Caco-2 (cell line): ENCODE measurements at places on chromosomes 3 and 15.

DNA sequence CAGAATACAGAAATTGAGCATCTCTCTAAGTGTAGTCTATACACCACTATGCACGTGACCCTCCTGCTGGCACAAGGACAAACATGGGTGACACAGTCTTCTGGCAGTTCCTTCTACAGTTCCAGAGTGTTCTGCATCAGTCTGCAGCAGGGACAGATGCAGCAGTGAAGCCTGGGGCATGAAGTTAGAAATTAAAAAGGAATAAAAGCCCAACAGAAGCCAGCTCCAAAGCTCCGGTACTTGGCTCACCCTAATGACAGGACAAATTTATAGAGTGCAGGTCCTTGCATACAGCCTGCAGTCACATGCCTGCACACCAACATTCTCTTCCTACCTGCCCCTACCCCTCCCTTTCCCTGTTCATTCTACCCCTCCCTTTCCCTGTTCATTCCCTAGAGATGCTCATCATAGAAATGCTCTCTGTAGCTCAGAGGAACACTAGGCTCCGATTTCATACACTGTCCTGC is 15.0 kb downstream of the UACA start:
- H3K27me3 ChIP-seq: no peaks in the 10 kb centered on the region
- no peak overlapping the region for H3K27ac ChIP-seq
- no peak overlapping the region for H3K4me3 ChIP-seq
- H3K4me1 ChIP-seq: peaks cover 17% of the 10 kb centered on the region

DNA sequence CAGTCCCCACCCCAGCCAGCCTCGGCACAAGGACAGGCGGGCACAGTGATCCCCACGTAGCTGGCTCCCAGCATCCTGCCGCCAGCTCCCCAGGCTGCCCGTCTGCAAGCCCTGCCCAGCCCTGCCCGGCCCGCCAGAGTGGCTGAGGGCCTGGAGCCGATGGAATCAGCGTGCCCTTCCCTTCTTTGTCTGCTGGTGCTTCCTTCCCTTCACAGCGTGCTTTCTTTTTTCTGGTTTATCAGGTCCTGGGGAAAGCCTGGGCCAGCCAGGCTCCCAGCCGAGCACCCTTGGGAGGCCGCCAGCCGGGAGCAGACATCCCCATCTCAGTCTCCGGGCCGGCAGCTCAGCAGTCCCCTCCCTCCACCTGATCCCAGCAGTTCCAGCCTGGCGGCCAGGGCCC is 54.7 kb upstream of the SMAD6 start:
- no peak overlapping the region for H3K4me3 ChIP-seq
- H3K27ac ChIP-seq: no peak overlapping the region
- no peaks in the 10 kb centered on the region for H3K36me3 ChIP-seq
- H3K27me3 ChIP-seq: no peaks in the 10 kb centered on the region
- no peak for DNase-seq
- H3K4me1 ChIP-seq: peaks cover 26% of the 10 kb centered on the region

GRCh38 chr3:116291141-116291540 is 154.1 kb downstream of the LSAMP start:
- H3K36me3 ChIP-seq: no peaks in the 10 kb centered on the region
- no peak for DNase-seq
- no peak overlapping the region for H3K27ac ChIP-seq
- H3K4me1 ChIP-seq: no peaks in the 10 kb centered on the region
- no peaks in the 10 kb centered on the region for H3K27me3 ChIP-seq
- H3K4me3 ChIP-seq: no peak overlapping the region

DNA sequence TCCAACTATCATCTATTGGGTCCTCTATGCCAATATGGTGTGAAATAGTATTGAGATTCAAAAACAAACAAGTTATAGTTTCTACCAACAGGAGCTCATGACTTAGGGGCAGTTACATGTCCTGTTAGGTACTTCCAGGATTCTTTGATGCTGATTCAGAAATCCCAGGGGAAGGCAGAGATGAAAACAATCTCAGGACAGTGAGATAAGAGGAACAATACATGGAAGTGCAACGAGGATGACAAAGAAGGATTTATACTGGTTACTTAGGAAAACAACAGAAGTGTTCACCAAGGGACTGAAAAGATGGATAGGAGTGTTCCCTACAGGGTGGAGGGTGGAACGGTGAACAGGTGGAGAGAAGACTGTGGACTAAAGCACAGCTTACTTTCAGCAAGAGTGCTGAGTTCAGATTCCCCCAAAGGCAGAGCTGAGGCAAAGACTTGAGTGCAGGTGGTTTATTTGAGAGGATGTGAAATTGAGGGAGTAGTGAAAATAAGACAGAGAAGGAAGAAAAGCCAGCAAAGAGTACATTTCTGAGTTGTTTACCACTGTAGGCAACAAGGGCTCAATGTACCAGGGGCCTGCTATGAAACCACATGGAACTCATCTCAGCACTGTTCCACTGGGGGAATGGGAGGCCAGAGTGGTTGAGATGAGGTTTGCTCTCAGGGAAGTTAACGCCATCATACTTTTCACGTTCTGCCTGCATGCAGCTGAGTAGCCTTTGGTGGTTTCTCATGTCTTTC is 68.1 kb downstream of the TRIM69 start:
- no peaks in the 10 kb centered on the region for H3K4me1 ChIP-seq
- H3K27me3 ChIP-seq: no peaks in the 10 kb centered on the region
- no peak for DNase-seq
- no peak overlapping the region for H3K27ac ChIP-seq

- H3K27me3 ChIP-seq: no peaks in the 10 kb centered on the region
- no peaks in the 10 kb centered on the region for H3K36me3 ChIP-seq
- no peaks in the 10 kb centered on the region for H3K4me1 ChIP-seq
- DNase-seq: no peak
- H3K4me3 ChIP-seq: no peak overlapping the region
Measured at GRCh38 chr3:28917895-28918475, 362.9 kb upstream of the RBMS3 start.

GRCh38 chr3:126895178-126896066 is 87.5 kb upstream of the PLXNA1 start:
- no peaks in the 10 kb centered on the region for H3K36me3 ChIP-seq
- DNase-seq: peak; percentile 67
- H3K27me3 ChIP-seq: no peaks in the 10 kb centered on the region
- no peak overlapping the region for H3K4me3 ChIP-seq
- H3K27ac ChIP-seq: peak overlapping the region; percentile 22
- H3K4me1 ChIP-seq: peaks cover 24% of the 10 kb centered on the region

DNA sequence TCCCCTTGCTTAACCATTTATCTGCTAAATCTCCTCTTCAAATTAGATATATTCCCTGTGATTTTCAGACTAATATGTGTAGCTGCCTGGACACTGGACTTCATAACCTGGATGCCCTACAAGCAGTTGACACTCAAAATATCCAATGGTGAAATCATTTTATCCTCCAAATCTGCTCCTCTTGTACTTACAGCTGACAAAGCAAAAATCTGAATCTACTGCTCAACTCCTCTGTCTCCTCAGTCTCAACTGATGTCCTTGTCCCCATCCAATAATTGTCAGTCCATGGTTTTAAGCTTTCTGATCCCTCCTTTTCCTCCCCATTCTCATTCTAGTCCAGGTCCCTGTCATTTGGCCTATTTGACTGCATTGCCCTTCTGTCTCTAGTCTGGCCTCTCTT is 411.8 kb downstream of the TBC1D5 start:
- DNase-seq: no peak
- no peaks in the 10 kb centered on the region for H3K36me3 ChIP-seq
- H3K4me3 ChIP-seq: no peak overlapping the region
- no peaks in the 10 kb centered on the region; the same call in 1 of the 2 replicates for H3K4me1 ChIP-seq
- no peaks in the 10 kb centered on the region for H3K27me3 ChIP-seq

DNA sequence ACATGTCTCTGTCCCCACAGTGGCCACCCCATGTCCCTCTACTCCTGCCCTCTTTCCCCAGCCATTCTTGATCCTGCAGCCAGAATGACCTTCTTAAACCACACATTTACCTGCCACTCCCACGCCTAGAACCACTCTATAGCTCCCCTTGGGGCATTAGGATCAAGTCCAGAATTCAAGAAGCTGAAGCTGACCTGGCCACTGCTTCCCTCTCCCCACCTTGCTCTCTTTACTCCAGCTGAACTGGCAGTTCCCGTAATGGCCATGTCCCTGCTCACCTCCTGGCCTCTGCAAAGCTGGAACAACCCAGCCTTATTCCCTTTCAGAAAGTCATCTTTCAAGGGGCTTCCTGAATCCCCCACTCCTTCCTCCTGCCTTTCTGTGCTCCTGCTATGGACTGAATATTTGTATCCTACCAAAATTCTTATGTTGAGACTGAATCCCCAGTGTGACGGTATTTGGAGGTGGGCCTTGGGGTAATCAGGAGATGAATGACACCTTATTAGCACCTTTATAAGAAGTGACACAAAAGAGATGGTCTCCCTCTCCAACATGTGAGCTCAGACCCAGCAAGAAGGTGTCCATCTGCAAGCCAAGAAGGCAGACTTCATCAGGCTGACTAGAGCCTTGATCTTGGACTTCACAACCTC is 3.8 kb downstream of the CSRNP1 start:
- H3K27me3 ChIP-seq: no peaks in the 10 kb centered on the region
- no peak overlapping the region for H3K4me3 ChIP-seq
- H3K4me1 ChIP-seq: peaks cover 62% of the 10 kb centered on the region

GRCh38 chr3:135056084-135056730 is 261.1 kb downstream of the EPHB1 start:
- no peaks in the 10 kb centered on the region for H3K36me3 ChIP-seq
- H3K4me1 ChIP-seq: no peaks in the 10 kb centered on the region
- H3K4me3 ChIP-seq: no peak overlapping the region
- H3K27ac ChIP-seq: no peak overlapping the region

DNA sequence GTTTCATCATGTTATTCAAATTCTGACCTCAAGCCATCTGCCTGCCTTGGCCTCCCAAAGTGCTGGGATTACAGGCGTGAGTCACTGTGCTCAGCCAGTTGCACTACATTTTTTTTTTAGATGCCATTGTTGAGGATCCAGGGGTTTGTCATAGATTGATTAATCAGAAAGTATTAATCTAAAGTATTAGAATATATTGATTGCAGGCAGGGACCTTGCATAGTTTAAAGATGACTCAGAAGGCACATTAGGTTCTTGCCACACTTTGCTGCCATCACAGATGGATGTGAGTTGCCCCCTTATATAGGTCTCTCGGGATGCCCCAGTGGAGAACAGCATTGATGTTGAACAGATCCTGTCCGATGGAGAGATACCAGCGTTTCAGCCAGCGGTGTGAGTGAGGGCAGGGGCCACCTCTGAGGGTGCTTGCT is 41.1 kb downstream of the IGF1R start:
- H3K4me1 ChIP-seq: 0 out of 2 replicates have a peak, but pooled peaks cover 3% of the 10 kb centered on the region
- no peak overlapping the region for H3K27ac ChIP-seq
- no peak overlapping the region for H3K4me3 ChIP-seq
- DNase-seq: no peak
- no peaks in the 10 kb centered on the region for H3K27me3 ChIP-seq
- H3K36me3 ChIP-seq: no peaks in the 10 kb centered on the region

- no peaks in the 10 kb centered on the region for H3K27me3 ChIP-seq
- H3K4me3 ChIP-seq: no peak overlapping the region
- H3K4me1 ChIP-seq: no peaks in the 10 kb centered on the region
- no peak for DNase-seq
- H3K36me3 ChIP-seq: no peaks in the 10 kb centered on the region
Measured at GRCh38 chr15:55829826-55830225, 86.9 kb upstream of the PRTG start.

DNA sequence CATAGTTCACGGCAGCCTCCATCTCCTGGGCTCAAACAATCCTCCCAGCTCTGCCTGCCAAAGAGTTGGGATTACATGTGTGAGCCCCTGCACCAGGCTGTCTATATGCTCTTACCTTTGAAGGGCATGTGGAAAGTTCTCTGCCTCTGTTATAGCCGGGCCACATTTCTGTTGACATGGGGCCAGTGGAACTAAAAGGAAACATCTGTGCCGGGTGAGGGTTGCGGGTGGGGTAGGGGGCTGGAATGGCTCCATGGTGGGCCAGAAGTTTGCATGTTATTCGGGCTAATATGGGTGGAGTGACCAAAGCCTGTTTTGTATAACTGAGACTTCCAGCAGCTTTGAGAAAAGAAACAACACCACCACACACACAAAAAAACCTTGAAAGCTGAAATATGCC is 8.3 kb upstream of the CLEC3B start:
- peaks cover 20% of the 10 kb centered on the region for H3K4me1 ChIP-seq
- DNase-seq: no peak
- no peak overlapping the region for H3K27ac ChIP-seq
- no peaks in the 10 kb centered on the region for H3K36me3 ChIP-seq
- H3K27me3 ChIP-seq: no peaks in the 10 kb centered on the region

- H3K4me1 ChIP-seq: peaks cover 27% of the 10 kb centered on the region
- no peaks in the 10 kb centered on the region for H3K36me3 ChIP-seq
- no peak overlapping the region for H3K4me3 ChIP-seq
- no peak overlapping the region for H3K27ac ChIP-seq
- no peaks in the 10 kb centered on the region for H3K27me3 ChIP-seq
Measured at GRCh38 chr3:76871655-76872054, 168.2 kb upstream of the ROBO2 start.

DNA sequence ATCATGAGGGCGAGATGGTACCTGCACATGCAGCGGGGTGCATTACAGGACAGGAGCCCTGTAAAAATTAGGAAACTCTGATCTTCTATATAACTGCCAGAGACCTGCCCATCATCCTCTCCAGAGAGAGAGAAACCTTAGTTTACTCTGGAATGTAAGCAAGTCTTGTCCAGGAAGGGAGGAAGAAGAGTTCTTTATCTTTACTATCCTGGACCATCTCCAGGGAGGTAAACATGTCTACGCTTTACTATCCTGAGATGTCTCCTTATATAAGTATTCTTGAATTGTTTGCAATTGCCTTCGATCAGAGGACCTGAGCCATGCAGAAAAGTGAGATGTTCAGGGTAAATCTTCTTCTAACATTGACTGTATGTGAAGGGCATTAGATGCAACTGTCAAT is 12.7 kb upstream of the HACD2 start:
- DNase-seq: no peak
- peaks cover 22% of the 10 kb centered on the region for H3K4me1 ChIP-seq
- no peaks in the 10 kb centered on the region for H3K36me3 ChIP-seq
- H3K27ac ChIP-seq: no peak overlapping the region

GRCh38 chr15:63994073-63994600 is 52.1 kb downstream of the DAPK2 start:
- no peak for DNase-seq
- H3K4me1 ChIP-seq: no peaks in the 10 kb centered on the region
- H3K4me3 ChIP-seq: no peak overlapping the region
- no peaks in the 10 kb centered on the region for H3K36me3 ChIP-seq
- no peaks in the 10 kb centered on the region for H3K27me3 ChIP-seq

DNA sequence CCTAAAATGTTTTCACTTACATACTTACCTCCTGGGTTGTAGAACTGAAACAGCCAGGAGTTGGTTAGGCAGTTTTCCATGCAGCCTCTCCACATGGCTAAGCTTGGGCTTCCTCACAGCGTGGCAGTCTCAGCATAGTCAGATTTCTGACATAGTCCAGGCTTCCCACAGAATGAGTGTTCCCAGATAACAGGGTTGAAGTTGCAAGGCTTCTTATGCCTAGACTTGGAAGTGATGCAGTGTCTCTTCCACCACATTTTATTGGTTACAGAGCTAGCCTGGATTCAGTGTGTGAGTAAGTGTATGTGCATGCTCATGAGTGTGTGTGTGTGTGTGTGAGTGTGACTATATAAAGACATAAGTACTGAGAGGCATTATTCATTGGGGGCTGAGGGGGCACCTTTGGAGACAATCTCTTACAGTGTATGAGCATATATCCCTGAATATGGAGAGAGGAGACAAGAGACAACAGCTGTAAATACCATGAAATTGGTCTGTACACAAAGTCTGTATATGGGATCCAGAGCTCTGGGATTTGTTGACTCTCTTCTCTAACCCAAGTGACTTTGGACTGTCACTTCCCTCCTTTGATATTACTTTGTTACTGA is 78.1 kb downstream of the ZNF621 start:
- no peak overlapping the region for H3K4me3 ChIP-seq
- H3K27me3 ChIP-seq: no peaks in the 10 kb centered on the region
- no peak overlapping the region for H3K27ac ChIP-seq
- no peaks in the 10 kb centered on the region for H3K4me1 ChIP-seq
- no peak for DNase-seq
